ENCODE measurements at places on chromosomes 1 and 21. TPM values are rescaled to one million over a fixed set of nuclear protein-coding genes. Genes with fewer than 3 reads are reported as not detected.

The RSPH1 gene
- polyA plus RNA-seq, result 1.6 TPM

The SYT2 gene
- 0.05 TPM for polyA plus RNA-seq

The S100A3 gene
- polyA plus RNA-seq, result 11.7 TPM

The CNTN2 gene
- polyA plus RNA-seq, result not detected

The MMEL1 gene
- 1.8 TPM for polyA plus RNA-seq

The TSSK3 gene
- 0.41 TPM for polyA plus RNA-seq

GRCh38 chr1:13929313-13929712, 229.3 kb downstream of the PRDM2 start:
- H3K27ac ChIP-seq, result no peak overlapping the region
- no peaks in the 10 kb centered on the region for H3K36me3 ChIP-seq
- DNase-seq, result no peak
- H3K4me3 ChIP-seq, result no peak overlapping the region

GRCh38 chr1:33320619-33321165, at the start of gene A3GALT2:
Gene A3GALT2 (minus strand): TSS chr1:33321098. CDS start chr1:33321098, 0 bp downstream.
- H3K27me3 ChIP-seq, result no peaks in the 10 kb centered on the region
- peaks cover 11% of the 10 kb centered on the region for H3K36me3 ChIP-seq
- H3K4me3 ChIP-seq, result no peak within 1 kb of the TSS
- H3K4me1 ChIP-seq, result no peaks in the 10 kb centered on the region
- H3K27ac ChIP-seq, result no peak within 1 kb of the TSS

- H3K27me3 ChIP-seq, result no peaks in the 10 kb centered on the region
- no peak overlapping the region for H3K27ac ChIP-seq
- no peaks in the 10 kb centered on the region for H3K36me3 ChIP-seq
- no peak overlapping the region for H3K4me3 ChIP-seq
- DNase-seq, result no peak
These were observed 25.8 kb downstream of the KCNN3 start for GRCh38 chr1:154844297-154844681.

DNA sequence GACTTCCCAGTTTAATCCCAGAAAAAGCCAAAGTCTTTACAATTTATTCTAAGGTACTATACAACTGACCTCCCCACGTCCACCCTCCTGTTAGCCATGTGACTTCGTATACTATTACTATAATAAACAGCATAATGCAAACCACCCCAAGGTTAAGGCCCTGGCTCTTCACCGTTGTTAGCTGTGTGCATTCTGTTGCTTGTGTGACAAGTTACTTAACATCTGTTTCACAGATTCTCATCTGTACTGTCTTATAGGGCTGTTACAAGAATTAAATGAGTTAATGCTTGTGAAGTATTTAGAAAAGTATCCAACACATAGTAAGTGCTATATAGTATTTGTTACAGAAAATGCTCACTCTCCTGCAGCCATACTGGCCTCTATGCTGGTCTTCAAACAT, 15.7 kb downstream of the WARS2 start:
- no peak overlapping the region for H3K27ac ChIP-seq
- H3K36me3 ChIP-seq, result no peaks in the 10 kb centered on the region
- H3K4me1 ChIP-seq, result no peaks in the 10 kb centered on the region

- H3K27me3 ChIP-seq, result no peaks in the 10 kb centered on the region
- no peaks in the 10 kb centered on the region for H3K4me1 ChIP-seq
- no peak overlapping the region for H3K4me3 ChIP-seq
These were observed 129.8 kb downstream of the ZZZ3 start for GRCh38 chr1:77552626-77553025.

DNA sequence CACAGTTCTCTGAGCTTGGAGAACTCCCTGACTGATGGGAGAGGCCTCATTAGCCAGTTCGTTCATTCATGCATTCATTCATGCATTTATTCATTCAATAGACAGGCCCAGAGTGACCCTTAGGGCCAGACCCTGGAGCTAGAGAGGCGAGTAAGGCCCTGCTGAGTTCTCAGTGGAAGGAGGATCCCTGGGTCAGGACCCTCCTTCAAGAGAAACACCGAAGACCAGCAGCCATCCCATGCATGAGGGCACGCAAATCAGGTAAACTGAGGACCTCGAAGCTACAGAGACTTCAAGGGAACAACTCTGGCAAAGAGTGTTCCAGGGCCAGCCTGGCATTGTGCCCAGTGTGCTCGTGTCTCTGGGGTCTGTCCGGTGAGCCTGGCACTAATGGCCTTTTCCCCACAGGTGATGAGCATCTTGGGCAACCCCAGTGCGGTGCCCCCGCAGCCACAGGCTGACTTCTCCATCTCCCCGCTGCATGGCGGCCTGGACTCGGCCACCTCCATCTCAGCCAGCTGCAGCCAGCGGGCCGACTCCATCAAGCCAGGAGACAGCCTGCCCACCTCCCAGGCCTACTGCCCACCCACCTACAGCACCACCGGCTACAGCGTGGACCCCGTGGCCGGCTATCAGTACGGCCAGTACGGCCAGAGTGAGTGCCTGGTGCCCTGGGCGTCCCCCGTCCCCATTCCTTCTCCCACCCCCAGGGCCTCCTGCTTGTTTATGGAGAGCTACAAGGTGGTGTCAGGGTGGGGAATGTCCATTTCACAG, 104.8 kb downstream of the PAX7 start:
- H3K27ac ChIP-seq, result no peak overlapping the region
- H3K27me3 ChIP-seq, result no peaks in the 10 kb centered on the region
- no peaks in the 10 kb centered on the region for H3K36me3 ChIP-seq
- DNase-seq, result peak; percentile 68
- H3K4me3 ChIP-seq, result no peak overlapping the region

DNA sequence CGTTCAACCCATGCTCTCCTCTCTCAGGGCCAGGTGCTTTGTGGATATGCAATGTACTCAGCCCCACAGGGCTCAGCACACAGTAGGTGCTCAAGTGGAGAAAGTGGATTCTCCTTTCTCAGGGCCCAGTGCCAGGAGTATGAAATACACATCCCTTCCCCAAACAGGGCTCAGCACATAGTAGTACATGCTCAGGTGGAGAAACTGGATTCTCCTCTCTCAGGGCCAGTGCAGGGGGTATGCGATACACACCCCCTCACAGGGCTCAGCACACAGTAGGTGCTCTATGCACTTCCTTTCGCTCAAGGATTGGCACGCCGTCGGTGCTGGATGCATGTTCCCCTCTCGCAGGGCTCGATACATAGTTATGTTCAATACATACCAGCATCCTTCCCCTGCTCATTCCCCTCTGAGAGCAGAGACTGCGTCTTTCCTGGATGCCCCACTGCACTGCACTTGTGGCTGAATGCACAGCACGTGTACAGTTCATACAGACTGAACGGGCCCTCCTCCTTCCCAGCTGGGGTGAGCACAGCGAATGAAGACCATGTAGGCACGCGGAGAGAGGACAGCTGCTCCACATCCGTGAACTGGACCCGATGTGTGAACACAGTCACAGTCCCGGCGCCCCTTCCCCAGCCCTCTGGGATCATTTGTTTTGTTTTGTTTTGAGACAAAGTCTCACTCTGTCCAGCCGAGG, 16.6 kb upstream of the DISP3 start:
- H3K36me3 ChIP-seq, result no peaks in the 10 kb centered on the region
- no peak for DNase-seq
- H3K27ac ChIP-seq, result no peak overlapping the region

- peaks cover 3% of the 10 kb centered on the region for H3K4me1 ChIP-seq
- no peaks in the 10 kb centered on the region for H3K36me3 ChIP-seq
- no peaks in the 10 kb centered on the region for H3K27me3 ChIP-seq
These were observed 12.6 kb upstream of the CD34 start for GRCh38 chr1:207923561-207923960.

GRCh38 chr1:160411271-160412027, 11.1 kb downstream of the VANGL2 start:
- H3K27ac ChIP-seq, result no peak overlapping the region
- H3K4me3 ChIP-seq, result no peak overlapping the region
- no peak for DNase-seq
- no peaks in the 10 kb centered on the region for H3K4me1 ChIP-seq

GRCh38 chr1:179021873-179022272, 3.8 kb upstream of the FAM20B start:
- DNase-seq, result no peak
- H3K4me3 ChIP-seq, result peak overlapping the region; percentile 28
- no peaks in the 10 kb centered on the region for H3K36me3 ChIP-seq
- no peaks in the 10 kb centered on the region for H3K4me1 ChIP-seq
- H3K27ac ChIP-seq, result no peak overlapping the region

- no peaks in the 10 kb centered on the region for H3K27me3 ChIP-seq
- H3K4me3 ChIP-seq, result no peak overlapping the region
These were observed 19.5 kb downstream of the ERG start for GRCh38 chr21:38478782-38479181.

- H3K27ac ChIP-seq, result no peak overlapping the region
- H3K4me3 ChIP-seq, result no peak overlapping the region
- no peaks in the 10 kb centered on the region for H3K36me3 ChIP-seq
These were observed 265.9 kb downstream of the PDE4B start for GRCh38 chr1:66058558-66058957.

- H3K27ac ChIP-seq, result no peak overlapping the region
- no peaks in the 10 kb centered on the region for H3K36me3 ChIP-seq
- no peaks in the 10 kb centered on the region for H3K27me3 ChIP-seq
- no peak overlapping the region for H3K4me3 ChIP-seq
- peak; percentile 86 for DNase-seq
These were observed 49.3 kb upstream of the PSEN2 start for GRCh38 chr1:226820941-226821718.

DNA sequence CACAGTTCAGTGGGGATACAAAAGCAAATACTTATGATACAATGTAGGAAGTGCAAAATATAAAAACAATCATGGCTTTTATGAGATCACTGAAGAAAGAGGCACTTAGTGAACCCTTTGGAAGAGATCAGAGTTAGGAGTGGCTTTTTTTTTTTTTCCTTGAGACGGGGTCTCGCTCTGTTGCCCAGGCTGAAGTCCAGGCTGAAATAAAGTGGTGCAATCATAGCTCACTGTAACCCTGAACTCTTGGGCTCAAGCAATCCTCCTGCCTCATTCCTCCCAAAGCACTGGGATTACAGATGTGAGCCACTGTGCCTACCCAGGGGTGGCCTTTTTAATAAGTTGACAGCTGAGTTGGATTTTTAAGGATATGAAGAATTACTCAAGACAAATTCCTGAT, 17.3 kb upstream of the RASAL2 start:
- H3K36me3 ChIP-seq, result no peaks in the 10 kb centered on the region
- no peaks in the 10 kb centered on the region for H3K4me1 ChIP-seq
- H3K27me3 ChIP-seq, result no peaks in the 10 kb centered on the region
- H3K27ac ChIP-seq, result no peak overlapping the region
- H3K4me3 ChIP-seq, result no peak overlapping the region
